HFFc6 (cell line): ENCODE measurements at places on chromosomes 2 and 18. TPM values are rescaled to one million over a fixed set of nuclear protein-coding genes. Genes with fewer than 3 reads are reported as not detected.

Gene DSG4
- total RNA-seq = not detected in 3 replicates

Gene LYPD1
- total RNA-seq = 2.0 to 10.3 TPM (median 4.0 TPM) in 3 replicates

Gene INPP5D
- total RNA-seq = 0.21 to 0.22 TPM in 2 of 3 replicates, not detected in the other

DNA sequence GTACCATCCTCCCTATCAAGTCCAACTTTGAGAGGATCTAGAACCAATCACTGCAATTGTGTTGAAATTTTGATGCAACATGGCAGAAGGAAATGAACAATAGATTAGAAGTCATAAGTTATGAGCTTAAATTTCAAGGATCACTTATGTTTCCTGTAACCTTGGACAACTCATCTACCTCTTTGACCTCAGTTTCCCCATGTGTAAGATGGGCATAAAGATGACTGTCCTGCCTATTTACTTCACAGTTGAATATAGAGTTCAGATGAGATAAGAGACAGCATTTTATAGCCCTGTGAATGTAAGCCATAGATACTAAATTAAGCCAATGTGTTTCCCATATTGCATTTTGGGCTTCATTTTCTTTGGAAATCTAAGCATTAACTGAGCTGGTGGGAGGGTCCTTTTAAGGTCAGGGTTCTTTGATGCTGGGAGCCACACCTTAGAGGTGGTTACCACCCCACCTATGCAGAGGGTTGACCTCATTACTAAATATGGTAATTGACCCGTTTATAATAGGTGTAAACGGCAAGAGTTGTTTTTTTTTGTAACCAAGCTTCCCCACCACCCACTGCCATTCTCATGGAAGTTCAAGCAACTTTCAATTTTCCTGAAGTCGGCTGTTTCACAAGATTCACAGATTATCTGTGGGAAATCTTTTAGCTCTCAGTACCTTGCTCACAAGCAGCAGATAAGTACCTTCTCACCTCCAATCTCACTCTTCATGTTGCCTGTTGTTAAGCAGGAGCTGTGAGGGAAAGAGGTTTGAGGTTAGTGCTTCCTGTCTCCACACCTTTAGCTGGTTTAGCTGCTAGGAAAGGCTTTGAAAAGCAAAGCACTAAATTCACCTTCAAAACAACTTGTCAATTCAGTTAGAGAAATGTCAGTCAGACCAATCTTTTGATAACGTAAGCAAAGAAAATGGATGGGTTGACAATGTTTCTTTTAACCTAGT lies 13.3 kb downstream of the CD28 start:
- DNase-seq = no peak

DNA sequence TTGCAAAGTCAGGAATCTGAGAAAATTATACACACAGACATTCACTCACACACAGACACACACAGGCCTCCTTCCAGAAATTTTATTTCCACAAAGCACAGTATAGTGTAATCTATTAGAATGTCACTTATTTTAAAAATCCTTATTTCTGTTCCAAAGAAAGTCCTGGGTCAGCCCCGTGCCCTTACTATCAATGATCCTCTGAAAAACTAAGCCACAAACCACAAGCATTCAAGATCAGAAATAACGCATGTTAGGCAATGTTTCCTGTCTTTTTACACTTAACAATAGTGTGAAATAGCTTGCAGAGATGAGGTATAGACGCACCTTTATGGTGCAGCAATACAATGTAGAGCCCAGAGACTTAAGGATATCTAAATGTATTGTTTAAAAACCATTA lies 25.8 kb downstream of the TBC1D8 start:
- peak; percentile 3 for DNase-seq

Gene ALPG
- total RNA-seq = not detected in 3 replicates

DNA sequence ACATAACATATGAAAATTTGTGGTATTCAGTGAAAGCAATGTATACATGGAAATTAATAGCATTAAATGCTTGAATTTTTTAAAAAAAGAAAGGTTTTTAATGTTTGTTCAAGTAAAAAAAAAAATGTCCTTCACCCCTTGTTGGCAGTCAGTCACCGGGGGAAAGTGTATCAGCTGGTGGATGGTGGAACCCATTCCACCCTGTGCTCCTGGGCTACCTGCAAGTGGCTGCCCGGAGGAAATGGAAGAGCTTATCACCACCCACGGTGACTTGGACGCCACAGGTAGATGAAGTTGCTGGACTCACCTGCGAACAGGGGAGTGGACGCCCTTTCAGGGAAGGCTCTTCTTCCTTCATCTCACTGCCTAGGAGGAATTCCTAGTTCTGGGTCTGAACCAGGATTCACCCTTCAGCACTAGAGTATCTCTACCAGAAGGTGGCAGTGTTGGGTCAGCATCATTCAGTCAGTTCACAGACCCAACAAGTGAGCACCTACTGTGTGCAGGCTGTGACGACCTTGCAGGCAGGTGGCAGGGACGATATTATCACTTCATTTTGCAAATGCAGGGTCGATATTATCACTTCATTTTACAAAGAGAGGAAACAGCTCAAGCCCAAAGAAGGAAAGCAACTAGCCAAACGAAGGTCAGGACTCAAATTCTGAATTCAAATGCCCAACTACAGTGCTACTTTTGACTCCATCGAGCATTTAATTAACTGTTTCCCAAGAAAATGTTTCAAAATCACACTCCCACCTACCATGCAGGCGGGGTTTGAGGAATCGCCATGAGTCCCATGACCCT lies 35.8 kb downstream of the CIB4 start:
- DNase-seq = peak; percentile 25

GRCh38 chr2:240350696-240351087 lies 84.8 kb upstream of the GPC1 start:
- DNase-seq = no peak

DNA sequence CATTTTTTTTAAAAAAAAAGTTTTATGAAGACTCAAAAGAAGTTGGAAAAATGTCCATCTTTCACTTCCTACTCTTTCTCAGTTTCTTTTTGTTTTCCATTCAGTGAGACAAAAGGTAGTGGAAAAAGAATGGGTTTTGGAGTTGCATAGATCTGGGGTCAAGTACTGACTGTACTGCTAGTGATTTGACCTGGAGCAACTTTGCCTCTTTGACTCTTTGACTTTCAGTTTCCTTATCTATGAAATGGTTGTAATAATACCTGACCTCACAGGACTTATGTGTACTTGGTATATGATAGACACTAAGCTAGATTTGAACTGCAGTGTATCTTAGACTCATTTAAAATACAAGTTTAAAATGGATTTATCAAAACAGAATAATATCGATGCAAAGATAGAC lies 3.5 kb upstream of the KCNE4 start:
- no peak for DNase-seq

- no peak for DNase-seq
Observed at GRCh38 chr2:134287323-134287722, 33.5 kb downstream of the MGAT5 start.

GRCh38 chr2:5352286-5352685 lies 339.9 kb upstream of the SOX11 start:
- no peak for DNase-seq

DNA sequence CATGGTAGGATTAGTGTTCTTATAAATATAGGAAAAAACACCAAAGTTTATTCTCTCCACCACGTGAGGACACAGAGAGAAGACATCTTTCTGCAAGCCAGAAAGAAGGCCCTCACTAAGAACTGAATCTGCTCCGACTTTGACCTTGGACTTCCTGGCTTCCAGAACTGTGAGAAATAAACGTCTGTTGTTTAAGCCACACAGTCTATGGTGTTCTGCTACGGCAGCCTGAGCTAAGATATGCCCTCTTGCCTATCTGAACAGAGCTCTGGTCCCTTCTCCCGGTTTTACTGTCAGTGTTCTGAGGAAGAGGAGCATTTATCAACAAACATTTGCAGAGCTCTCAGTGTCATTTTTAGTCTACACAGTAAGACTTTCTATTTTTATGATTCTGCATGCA lies 131.3 kb downstream of the DOK6 start:
- DNase-seq = no peak

Gene VAPA
- 162 to 207 TPM (median 187 TPM) in 3 replicates for total RNA-seq

DNA sequence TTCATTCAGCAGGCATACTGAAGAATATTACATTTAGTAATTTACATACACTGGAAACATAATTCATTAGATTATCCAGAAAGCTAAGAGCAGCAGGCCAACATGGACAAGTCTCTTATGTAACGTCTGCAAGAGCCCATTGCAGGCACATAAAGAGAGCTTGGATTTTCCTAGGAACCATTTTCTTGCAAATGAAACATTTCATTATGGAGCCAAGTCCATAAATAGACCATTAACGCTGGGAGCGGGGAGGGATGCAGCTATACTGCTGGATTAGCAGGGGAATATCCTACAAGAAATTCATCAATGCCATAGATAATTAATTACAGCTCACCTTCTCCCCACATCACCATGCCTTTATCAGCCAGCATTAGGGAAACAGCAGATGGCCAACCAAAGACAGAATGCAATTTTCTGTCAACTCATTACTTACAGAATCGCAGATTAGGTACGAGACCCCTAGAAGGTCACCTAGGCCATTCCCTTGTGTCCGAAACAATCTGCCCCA lies 170.4 kb downstream of the C1D start:
- no peak for DNase-seq

DNA sequence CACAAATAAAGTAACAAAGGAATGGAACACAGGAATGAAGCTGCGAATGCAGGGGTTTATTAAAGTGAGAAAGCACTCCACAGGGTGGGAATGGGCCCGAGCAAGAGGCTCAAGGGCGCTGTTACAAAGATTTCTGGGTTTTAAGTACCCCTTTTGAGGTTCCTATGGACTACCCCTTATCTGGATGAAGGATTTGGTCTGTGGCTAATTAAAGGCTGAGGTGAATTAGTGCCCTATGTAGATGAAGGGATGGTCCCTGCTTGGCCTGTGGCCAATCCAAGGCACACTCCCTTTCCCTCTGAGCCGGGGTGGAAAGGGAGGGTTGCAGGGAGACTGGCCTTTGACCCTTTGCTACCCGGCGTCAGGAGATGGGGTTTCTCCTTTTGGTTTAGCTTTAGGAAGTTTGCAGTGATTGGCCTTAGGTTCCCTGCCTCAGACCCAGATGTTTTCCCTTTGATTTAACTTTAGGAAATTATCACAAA lies 47.5 kb upstream of the CNGA3 start:
- DNase-seq = no peak

- no peak for DNase-seq
Observed at GRCh38 chr18:8477615-8478014, 131.6 kb upstream of the RAB12 start.

DNA sequence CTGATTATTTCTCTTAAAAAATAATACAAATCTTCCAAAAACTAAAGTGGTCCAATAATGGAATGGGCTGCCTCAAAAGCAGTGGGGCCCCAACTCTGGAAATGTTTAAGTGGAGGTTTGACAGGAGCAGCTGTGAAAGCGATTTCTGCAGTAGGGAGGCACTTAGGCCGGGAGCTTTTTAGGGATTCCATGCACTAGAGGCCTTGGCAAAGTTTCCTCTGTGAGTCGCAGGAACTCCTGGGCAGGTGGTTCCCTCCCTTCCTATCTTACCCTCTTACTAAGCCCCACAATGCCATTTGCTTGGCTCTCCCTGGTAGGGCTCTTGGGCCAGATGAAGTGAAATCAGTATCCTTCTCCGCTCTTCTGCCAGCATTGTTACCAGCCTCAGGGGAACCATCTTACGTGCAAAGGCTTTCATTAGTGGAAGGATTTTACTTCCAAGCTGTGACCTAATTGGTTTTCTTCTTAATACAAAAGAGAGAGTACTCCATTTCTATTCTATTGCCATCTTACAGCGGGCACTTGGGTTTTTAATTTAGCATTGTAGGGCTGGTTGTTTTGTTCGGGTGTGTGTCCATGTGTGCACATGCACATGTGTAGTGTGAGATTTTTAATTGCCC lies 34.3 kb upstream of the C18orf32 start:
- DNase-seq = no peak

Gene AQP12B
- total RNA-seq = not detected in 3 replicates

DNA sequence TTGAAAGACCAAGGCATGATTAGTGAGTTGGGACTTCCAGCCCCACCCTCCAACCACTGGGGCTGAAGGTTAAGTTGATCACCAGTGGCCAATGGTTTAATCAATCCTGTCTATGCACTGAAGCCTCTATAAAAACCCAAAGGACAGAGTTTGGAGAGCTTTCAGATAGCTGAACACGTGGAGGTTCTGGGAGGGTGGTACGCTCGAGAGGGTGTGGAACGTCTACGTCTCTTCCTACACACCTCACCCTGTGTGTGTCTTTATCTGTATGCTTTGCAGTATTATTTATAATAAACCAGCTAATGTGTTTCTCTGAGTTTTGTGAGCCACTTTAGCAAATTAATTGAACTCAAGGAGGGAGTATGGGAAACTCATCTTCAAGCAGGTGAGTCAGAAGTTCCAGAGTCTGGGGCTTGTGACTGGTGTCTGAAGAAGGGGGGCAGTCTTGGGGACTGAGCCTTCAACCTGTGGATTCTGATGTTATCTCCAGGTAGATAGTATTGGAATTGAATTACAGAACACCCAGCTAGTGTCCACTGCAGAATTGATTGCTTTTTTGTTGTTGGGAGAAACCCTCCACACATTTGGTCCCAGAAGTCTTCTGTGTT lies 20.3 kb downstream of the ACTR3 start:
- DNase-seq = peak; percentile 13
